ENCODE measurements at places on chromosomes 13 and 19.

GRCh38 chr19:30682146-30682998 is 310.2 kb downstream of the ZNF536 start:
- DNase-seq, result no peak

DNA sequence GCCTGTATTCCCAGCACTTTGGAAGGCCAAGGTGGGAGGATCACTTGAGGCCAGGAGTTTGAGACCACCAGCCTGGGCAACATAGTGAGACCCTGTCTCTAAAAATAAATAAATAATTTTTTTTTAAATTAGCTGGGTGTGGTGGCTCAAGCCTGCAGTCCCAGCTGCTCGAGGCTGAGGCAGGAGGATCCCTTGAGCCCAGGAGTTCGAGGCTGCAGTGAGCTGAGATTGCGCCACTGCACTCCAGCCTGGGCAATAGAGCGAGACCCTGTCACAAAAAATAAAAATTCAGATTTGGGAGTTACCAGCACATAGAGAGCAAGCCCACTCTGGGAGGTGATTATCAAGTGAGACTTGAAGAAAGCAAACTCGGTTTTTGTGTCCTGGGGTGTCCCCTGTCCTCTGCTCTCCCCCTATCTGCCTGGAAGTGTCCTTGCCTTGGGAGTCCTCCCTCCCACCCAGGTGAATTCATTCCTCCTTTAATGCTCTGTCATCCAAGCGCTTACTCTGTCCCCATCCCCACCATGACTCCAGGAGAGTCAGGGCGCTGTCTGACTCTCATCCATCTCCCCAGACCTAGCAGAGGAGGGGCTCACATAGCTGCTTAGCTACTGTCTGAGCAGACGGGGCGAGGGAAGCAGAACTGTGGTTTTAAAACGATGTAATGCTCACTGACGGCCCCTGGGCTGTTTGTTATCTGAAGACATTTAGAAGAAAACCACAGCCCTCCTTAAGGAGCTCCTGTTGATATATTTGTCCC is 146.8 kb downstream of the STK24 start:
- DNase-seq, result no peak

GRCh38 chr13:103625194-103625593 is 559.0 kb upstream of the SLC10A2 start:
- no peak for DNase-seq

GRCh38 chr19:1606138-1606651 is 933 bp upstream of the UQCR11 start:
- no peak for DNase-seq

DNA sequence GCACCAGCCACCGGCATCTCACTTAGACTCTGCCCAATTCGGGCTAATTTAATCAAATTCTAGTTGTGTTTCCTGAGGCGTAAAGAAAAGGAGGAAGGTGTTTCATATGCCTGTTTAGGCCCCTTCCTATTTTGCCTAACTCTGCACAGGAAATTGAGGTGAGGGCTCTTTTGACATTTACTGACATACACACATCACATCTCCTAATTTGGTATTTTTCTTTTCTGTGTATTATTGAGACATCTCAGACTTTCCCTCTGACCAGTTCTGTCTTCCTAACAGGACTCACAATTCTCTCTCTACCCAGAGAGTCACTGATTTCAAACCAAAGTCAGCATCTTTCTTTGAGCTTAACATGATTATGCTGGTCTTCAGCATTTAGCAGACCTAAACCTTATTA is 7.9 kb downstream of the CEACAM3 start:
- no peak for DNase-seq

DNA sequence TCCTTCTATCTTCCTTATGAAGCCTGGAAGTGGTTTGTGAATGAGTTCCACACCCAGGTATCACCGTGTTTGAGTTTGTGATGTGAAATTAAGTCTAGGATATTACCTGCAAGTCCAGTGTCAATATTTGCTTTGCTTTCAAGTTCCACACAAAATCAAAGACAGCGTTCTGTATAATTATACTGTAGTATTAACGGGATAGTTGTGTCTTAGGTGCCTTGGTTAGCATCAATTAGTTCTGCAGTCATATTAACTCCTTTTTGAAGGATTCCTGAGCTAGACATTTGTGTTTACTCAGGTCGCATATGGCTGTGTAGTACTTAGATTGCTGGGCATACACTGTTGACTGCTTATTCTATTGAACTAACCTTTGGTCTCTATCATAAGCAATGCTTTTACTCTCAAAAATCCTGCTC is 54.4 kb downstream of the ERCC5 start:
- DNase-seq, result no peak

GRCh38 chr13:103349211-103349980 is 283.2 kb upstream of the SLC10A2 start:
- peak; percentile 34 for DNase-seq

GRCh38 chr19:51201712-51202111 is 23.2 kb upstream of the CD33 start:
- DNase-seq, result no peak

GRCh38 chr13:46551410-46552302 is 1.3 kb upstream of the LRCH1 start:
- peak; percentile 57 for DNase-seq

- no peak for DNase-seq
Measured at GRCh38 chr19:33261511-33262189, 36.0 kb upstream of the SLC7A10 start.

DNA sequence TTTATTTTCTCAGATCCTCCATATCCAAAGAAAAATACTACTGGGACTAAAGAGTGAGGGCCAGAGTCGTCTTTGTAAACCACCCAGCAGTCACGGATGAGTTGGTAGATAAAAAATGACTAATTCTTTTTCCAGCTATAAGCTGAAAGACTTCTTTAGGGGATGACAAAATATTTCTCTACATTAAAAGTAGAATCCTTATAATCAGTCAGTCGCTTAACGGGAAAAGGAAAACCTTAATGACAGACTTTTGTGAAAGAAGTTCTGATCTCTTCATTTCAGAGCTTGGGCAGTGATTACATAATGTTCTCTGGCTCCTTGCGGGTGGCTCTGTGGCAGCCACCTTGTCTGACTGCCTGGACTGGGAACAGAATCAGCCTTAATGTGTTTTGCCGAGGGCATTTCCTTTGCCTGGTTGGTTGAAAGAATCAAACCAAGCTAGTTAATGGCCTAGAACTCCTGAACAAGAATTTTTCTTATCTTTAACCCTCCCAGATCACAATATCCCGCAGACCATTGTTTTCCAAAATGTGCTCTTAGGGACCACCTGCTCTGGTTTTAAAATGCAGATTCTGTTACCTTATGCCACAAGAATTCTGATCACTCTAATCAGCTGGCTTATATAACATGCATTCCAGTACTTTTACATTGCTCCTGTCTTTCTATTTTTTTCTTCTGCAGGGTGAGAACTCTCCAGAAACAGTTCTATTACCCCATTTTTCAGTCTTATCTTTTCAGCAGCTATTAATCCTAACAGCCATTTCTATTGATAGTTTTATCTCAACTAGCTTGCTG is 2.5 kb downstream of the ITM2B start:
- DNase-seq, result no peak

All from NCI-H446 treated with DMSO at 0.1 percent for 48 hours (cell line).